ENCODE measurements at places on chromosomes 1 and 21. TPM values are rescaled to one million over a fixed set of nuclear protein-coding genes. Genes with fewer than 3 reads are reported as not detected.

GRCh38 chr1:158011714-158012113, 18.3 kb downstream of the KIRREL1 start:
- DNase-seq, result no peak

The TMEM269 gene
- total RNA-seq, result 0.10 TPM

DNA sequence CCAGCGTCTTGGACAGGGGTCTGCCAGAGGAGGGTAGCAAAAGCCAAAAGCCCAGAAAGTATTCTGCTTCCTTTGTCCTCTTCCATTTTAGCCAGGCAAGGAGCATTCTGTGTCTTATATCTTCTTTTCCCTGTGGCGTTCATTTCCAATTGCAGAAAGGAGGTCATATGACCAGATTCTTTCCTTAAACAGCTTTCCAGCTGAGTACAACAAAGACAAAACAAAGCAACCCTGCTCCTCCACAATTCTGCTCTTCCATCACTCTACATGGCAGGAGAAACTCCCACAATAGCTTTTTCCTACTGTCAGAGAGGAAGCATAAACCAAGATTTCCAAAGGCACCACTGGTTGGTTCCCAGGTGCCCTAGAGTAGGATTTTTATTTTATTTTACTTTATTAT, 19.7 kb downstream of the ENSA start:
- DNase-seq, result no peak

GRCh38 chr1:103448560-103448959, 76.9 kb upstream of the RNPC3 start:
- no peak for DNase-seq

- DNase-seq, result no peak
These were observed 10.0 kb downstream of the PTPRF start for GRCh38 chr1:43540653-43541071.

The SDHC gene
- total RNA-seq, result 28.4 TPM

- DNase-seq, result no peak
These were observed at the start of gene TRIM67 for GRCh38 chr1:231161667-231162296. TRIM67 (plus strand) TSS chr1:231162058; CDS start chr1:231162970, 912 bp downstream.

DNA sequence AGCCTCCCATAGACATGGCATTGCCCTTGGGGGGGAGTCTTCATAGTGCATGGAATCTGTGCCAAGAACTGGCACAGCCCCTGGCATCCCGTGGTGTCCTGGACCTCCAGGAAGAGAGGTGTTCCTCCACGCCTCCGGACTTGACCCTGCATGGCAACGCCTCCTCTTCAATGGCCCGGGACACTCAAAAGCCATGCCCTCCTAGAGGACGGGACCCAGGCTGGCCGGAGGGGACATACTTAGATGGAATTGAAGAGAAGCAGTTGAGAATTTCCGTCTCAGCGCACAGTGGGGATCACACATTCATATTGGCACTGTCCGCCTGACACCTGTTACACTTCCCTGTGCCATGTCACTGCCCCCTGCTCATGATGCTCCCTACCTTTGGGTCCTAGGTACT, 38.4 kb upstream of the TENT5C start:
- DNase-seq, result no peak

DNA sequence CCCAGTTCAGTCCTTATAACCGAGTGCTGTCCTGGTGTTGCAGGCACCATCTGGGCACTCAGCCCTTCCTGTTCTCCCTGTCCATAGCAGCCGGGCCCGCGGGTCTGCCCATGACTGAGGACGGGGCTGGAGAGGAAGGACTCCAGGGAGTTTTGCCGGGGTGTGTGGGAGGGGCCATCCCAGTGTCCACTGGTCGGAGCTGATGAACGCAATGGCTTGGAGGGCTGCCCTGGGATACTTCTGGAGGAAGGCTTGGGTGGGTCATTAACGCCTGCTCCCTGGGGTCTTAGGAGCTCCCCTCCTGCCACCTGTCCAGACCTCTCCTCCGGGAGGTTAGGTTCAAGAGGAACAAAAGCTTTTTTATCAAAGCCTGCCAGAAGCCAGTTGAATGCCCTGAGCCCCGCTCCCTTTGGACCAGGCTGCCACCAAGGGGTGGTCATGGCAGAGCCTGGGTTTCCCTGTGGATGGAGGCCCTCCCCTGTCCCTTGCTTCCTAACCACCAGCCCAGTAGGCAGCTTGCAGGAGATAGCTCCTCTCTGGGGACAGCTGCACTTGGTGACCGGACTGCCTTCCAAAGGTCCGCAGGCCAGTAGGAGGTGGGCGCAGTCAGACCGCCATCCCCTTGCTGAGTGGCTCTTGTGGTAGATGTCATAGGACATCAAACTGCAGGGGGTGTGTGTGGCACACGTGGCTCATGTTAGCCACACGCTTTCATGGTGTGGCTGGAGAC, 61.3 kb downstream of the TRIM11 start:
- DNase-seq, result no peak

The PYHIN1 gene
- 0.20 TPM for total RNA-seq

- DNase-seq, result no peak
These were observed 10.1 kb downstream of the JAM2 start for GRCh38 chr21:25649146-25649545.

The HUNK gene
- 5.5 TPM for total RNA-seq

DNA sequence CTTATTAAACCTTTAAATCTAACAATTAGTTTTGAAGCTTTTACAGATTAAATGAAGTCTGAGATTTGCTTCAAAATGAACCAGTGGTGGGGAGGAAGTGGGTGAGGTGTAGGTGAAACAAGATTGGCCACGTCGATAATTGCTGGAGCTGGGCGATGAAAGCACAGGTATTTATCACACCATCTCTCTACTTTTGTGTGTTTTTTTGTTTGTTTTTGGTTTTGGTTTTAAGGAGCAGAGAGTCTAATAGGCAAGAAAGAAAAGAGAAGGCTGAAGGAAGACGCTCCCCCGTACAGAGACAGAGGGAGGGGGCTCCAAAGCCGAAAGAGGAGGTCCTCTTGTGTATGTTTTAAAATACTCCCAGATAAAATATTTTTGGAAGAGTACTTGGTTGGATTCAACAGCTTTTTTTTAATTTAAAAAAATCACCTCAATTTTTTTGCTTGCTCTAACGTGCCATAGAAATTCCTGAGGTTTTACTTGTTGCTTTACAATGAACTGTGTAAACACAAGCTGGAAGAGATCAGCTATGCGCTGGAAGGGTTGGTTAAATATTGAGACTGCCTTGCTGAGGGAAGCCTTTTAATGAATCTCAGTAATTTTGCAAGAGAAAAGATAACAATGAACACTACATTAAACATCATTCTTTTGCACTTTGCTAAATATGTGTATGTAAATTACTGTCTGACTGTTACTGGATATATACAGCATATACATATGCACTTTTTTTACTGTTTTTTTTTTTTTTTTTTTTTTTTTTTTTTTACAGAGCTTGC, 6.7 kb upstream of the LGALS8 start:
- no peak for DNase-seq

- DNase-seq, result no peak
These were observed 53.0 kb upstream of the ARTN start for GRCh38 chr1:43880604-43881003.

DNA sequence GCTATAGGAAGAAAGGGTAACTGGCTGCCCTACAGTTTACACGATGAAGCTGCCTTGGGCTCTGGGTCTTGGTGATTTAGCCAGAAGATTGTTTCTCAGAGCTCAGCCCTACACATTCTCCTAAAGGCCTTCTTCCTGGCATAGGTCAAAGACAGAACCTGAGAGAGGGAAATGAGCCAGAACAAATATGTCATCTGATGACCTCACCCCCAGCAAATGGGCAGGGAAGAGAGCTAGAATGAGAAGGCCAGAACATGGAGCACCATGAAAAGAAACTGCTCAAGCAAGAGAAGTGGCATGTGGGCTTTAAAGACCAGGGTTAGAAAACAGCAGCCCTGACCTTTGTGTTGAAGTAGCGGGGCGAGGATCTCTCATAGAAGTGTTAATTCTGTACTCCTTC, 5.5 kb upstream of the ILDR2 start:
- no peak for DNase-seq

DNA sequence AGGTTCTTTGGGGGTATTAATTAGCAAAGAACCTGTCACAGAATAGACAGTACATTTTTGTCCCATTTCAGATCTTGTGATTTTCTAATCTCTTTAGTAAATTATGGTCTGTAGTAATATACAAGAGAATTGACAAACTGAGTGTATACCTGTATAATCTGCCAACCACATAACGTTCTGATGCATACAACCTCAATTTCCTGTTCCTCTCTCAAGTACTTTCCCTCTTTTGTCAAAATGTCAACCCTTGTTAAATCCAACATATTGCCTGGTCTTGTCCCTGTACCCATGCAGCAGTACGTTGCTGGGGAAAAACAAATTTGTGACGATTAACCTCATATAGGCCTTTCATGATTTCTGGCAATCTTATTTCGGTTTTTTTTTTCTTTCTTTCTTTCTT, 1.1 kb downstream of the ARV1 start:
- no peak for DNase-seq

GRCh38 chr1:147409886-147410285, 131.4 kb upstream of the BCL9 start:
- no peak for DNase-seq

- no peak for DNase-seq
These were observed 440 bp upstream of the LENEP start for GRCh38 chr1:154992721-154993571.

The ZBTB8A gene
- 10.9 TPM for total RNA-seq

The OR2L8 gene
- not detected for total RNA-seq

DNA sequence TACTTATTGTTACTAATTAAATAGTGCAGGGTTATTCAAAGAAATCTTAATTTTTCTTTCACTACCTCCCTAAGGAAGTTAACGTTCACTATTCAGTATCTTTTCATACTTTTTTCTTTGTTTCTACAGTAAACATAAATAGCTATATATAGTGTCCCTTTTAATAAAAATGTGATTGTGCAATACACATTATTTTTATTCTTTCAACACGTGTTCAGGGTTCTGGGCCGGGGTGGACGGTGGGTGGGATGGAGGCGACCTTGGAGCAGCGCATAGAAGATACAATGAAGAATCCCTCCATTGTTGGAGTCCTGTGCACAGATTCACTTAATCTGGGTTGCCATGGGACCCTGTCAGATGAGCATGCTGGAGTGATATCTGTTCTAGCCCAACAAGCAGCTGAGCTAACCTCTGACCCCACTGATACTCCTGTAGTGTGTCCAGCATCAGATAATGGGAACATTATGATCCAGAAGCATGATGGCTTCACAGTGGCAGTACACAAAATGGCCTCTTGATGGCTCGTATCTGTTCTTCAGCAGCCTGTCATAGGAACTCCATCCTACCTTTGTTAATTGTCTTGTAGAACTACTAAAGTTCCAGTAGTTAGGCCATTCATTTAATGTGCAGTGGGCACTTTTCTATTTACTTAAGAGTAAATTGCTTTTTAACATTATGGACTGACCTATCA, 155.9 kb upstream of the L1TD1 start:
- DNase-seq, result no peak

The PTPRF gene
- 79.3 TPM for total RNA-seq

The GRIK3 gene
- 0.59 TPM for total RNA-seq

The RNU1-2 gene
- 34,682 TPM for total RNA-seq

DNA sequence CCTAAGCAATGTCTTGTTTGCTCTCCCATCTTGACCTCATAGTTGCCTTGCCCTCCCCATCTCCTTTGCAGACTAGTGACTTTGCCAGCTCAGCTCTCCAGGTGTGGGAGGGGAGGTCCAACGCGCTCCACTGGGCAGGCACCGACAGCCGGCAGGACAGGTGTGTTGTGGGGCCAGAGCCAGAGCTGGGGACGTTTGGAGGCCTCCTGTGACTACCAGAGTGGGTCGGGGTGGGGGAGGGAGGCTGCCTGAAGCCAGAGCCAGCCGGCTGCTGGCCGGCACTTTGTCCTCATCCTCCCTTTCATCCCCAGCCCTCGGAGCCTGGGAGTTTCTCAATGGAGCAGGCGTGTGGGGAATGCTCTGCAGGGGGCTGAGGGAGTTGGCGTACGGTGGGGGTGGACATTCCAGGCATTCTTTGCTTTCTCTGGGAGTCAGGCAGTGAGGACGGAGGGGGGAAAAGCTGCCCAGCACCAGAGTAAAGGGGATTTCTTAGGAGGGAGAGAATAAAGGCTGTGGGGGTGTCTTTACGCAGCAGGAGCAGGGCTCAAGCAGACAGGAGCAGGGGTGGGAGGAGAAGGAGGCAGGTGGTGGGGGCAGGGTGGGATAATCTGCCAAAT, 20.2 kb downstream of the NUAK2 start:
- DNase-seq, result no peak

DNA sequence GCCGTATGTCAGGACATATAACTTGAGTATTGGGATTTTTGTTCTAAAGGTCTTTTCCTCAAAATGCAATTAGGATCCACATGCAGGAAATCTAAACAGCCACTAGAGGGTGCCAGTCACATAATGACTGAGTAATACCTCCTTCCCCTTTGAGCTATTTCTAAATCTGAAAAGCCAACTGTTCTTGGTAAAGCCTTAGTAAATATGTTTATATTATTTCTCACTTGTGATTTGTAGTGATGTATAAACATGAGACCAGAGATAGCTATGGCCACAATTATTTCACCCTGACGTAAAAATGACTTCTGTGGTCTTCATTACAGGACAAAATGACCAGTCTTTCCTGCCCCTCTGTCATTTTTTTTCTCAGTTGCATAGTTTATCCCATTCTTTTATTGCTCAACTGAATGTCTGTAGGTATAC, 41.0 kb upstream of the DR1 start:
- peak; percentile 62 for DNase-seq

The S100A11 gene
- 79.9 TPM for total RNA-seq

The CFAP141 gene
- not detected for total RNA-seq

GRCh38 chr1:218890451-218890850, 283.2 kb upstream of the LYPLAL1 start:
- no peak for DNase-seq

GRCh38 chr1:201597551-201598230, 58.8 kb downstream of the NAV1 start:
- peak; percentile 23 for DNase-seq

DNA sequence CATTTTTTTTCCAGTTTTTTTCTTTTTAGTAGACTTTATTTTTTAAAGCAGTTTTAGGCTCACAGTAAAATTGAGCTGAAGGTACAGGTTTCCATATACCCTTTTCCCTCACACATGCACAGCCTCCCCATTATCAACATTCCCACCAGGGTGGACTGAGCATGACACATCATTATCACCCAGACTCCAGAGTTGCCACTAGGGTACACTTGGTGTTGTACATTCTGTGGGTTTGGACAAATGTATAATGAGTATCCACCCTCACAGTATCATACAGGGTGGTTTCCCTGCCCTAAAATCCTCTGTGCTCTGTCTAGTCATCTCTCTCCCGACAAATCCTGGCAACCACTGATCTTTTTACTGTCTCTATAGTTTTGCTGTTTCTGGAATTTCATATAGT, 3.0 kb upstream of the AIM2 start:
- no peak for DNase-seq

GRCh38 chr1:66112744-66113400, 320.2 kb downstream of the PDE4B start:
- no peak for DNase-seq

All from skin of body (tissue), 3 donors.